Pancreas (tissue), 10 donors: ENCODE measurements at places on chromosomes 1 and 21. TPM values are rescaled to one million over a fixed set of nuclear protein-coding genes. Genes with fewer than 3 reads are reported as not detected.

KCNA2 gene
- total RNA-seq, result 1.6 TPM

SPATA21 gene
- 0.90 TPM for total RNA-seq

SPRR3 gene
- not detected for total RNA-seq

ELAPOR1 gene
- total RNA-seq, result 155 TPM

LMO4 gene
- 22.2 TPM for total RNA-seq

IL22RA1 gene
- 103 TPM for total RNA-seq

CNTN2 gene
- total RNA-seq, result 0.44 TPM

RAB3GAP2 gene
- 26.2 TPM for total RNA-seq

ITLN2 gene
- total RNA-seq, result not detected

HSD11B1 gene
- 3.7 TPM for total RNA-seq

OR6P1 gene
- not detected for total RNA-seq

GIPC2 gene
- 14.0 TPM for total RNA-seq

C1QA gene
- 44.4 TPM for total RNA-seq

AGBL4 gene
- 0.59 TPM for total RNA-seq

CNIH3 gene
- 3.0 TPM for total RNA-seq

RNF223 gene
- not detected for total RNA-seq

UBL4B gene
- not detected for total RNA-seq

LAX1 gene
- total RNA-seq, result 0.09 TPM

TRPM2 gene
- 2.0 TPM for total RNA-seq

DCDC2B gene
- total RNA-seq, result not detected

CYP2J2 gene
- 0.65 TPM for total RNA-seq

OR6K2 gene
- not detected for total RNA-seq

BGLAP gene
- total RNA-seq, result 1.4 TPM

ASPM gene
- total RNA-seq, result 0.04 TPM

C1orf53 gene
- 2.5 TPM for total RNA-seq

MMP23B gene
- 0.98 TPM for total RNA-seq

KLHL12 gene
- 11.1 TPM for total RNA-seq

TFF3 gene
- total RNA-seq, result 7.5 TPM

FNDC5 gene
- 0.28 TPM for total RNA-seq

ARF1 gene
- 209 TPM for total RNA-seq

LCE1D gene
- total RNA-seq, result not detected

TMEM125 gene
- total RNA-seq, result 56.5 TPM

ATAD3C gene
- total RNA-seq, result 7.3 TPM

CA6 gene
- total RNA-seq, result not detected

CFHR1 gene
- not detected for total RNA-seq

LEFTY2 gene
- total RNA-seq, result 0.09 TPM

PDZK1IP1 gene
- 46.4 TPM for total RNA-seq

MACO1 gene
- total RNA-seq, result 21.8 TPM

RGS1 gene
- total RNA-seq, result 77.1 TPM

ZNF281 gene
- 4.3 TPM for total RNA-seq

CFHR2 gene
- total RNA-seq, result not detected

MXRA8 gene
- total RNA-seq, result 35.8 TPM
